ENCODE measurements at places on chromosomes 12 and 14.
A peak's percentile ranks its signal among the peaks of the same experiment; 100 is the strongest.

- no peak for DNase-seq
Measured at GRCh38 chr14:61726778-61727658, 31.7 kb downstream of the HIF1A start.

DNA sequence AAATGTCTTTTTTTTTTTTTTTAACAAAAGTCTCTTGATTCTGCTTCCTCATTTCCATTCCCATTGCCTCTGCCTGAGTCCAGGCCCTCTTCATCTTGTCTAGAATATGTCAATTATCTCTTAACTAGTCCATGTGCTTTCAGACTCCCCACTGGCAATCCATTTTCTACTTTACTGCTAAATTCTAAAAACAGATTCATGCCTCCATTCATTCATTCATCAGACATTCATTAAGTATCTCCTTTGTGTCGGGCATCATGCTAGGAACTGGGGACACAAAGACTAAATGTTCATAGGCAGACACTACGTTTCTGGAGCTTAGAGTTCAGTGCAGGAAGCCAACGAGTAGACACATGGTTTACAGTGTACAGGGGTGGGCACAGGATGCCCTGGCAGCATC, 9.6 kb upstream of the NEDD1 start:
- DNase-seq: no peak

- peak; percentile 41 for DNase-seq
Measured at GRCh38 chr14:53470351-53471043, 317.4 kb upstream of the DDHD1 start.

- no peak for DNase-seq
Measured at GRCh38 chr14:104856869-104857860, 7.9 kb upstream of the CEP170B start.

DNA sequence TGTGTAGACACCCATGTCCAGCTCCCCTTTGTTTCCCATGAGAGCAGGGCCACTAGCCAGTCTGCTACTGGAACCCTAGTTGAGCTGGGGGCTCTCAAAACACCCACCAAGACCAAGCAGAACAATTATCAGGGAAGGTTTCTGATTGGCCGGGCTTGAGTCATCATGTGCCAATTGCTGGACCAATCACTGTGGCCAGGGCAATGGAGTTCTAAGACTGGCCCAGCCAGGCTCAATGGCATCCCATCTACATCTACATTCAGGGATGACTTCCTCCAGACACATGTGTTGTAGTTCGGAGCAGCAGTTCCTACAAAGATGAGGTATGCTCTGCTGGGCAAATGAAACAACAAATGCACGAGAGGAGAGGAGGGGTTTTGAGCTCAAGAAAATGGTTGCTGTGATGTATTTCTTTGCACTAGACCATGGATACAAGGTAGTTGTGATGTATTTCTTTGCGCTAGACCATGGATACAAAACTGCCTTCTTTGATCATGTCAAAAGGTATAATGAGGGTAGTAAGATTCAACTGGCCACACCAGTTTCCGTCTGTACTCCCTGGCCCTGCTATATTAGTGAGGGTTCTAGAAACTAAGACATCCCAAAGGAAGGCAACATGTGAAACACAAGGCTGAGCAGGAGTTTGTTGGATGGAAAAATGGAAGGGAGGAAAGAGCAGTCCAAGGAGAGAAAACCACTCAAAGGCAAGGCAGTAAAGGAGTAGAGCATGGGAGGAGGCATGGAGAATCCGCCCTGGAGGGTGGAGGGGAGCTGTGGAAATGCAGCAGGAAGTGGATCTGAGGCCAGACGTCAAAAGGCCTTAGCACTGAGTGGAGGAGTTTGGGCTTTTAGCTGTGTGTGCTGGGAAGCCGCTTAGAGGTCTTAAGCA, 8.9 kb upstream of the WSCD2 start:
- no peak for DNase-seq

- DNase-seq: no peak
Measured at GRCh38 chr14:29320286-29320685, 553.7 kb downstream of the FOXG1 start.

GRCh38 chr12:54997929-54998522, 13.5 kb upstream of the TESPA1 start:
- no peak for DNase-seq

- DNase-seq: no peak
Measured at GRCh38 chr12:117067638-117068037, 31.6 kb downstream of the TESC start.

DNA sequence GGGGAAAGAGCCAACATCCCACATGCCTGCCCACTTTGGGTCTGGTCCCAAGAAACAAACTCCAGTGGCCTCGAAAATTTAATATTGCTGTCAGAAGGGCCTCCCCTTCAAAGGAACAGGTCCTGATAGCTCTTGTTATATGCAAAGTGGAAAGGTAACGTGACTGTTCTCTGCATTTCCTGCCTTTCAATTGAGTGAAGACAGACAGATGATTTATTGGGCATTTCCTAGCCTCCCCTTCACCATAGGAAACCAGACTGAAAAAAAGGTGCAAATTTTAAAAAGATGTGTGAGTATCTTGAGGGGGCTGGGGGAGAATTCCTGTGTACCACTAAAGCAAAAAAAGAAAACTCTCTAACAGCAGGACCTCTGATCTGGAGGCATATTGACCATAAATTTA, 235.2 kb downstream of the ZFP36L1 start:
- DNase-seq: no peak

DNA sequence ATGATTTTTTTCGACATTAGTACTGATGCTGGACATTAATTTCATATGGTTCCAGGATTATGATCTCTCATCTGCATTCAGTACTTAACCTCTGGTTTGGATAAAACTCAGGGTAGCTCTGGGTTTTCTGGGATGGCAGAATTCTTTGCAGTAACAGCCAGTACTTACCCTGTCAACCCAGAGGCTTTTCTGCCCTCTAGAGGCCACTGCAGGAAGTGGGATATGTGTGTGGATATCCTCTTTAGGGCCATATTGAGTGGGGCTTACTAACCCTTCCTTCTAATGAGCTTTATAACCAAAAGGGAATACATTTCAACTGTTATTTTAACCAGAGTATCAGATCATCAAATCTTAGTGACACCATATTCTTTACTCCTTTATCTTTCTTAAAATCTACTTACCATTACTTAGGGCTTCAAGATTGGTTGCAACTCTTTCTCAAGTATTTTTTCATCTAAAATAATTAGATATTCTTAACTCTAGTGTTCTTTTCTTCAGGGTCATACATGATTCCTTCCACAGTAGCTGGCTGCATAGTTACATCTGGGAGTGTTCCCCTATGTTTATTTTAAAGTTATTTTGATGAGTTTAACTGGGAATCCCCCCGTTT, 488.0 kb upstream of the STXBP6 start:
- DNase-seq: peak; percentile 31

DNA sequence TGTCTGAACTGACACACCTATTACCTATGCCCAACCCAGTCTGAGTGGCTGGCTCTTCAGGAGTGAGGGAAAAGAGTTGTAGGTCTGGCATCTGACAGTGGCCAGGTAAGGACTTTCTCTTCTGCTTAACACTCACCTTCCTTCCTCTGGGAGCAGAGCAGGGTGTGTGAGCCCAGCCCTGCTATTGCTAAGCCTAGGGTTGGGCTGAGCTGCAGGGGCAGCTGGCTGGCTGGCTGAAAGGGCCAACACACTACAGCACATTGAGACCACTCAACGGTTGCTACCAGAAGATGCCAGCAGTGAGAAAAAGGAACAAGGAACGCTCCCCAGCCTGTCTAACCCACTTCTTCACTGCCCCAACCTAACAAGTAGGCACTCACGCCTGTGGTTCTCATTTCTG, 201.2 kb downstream of the DPF3 start:
- peak; percentile 69 for DNase-seq

- no peak for DNase-seq
Measured at GRCh38 chr14:60670989-60671388, 21.7 kb upstream of the SIX1 start.

GRCh38 chr12:124713041-124713435, 145.6 kb upstream of the NCOR2 start:
- DNase-seq: peak; percentile 86

DNA sequence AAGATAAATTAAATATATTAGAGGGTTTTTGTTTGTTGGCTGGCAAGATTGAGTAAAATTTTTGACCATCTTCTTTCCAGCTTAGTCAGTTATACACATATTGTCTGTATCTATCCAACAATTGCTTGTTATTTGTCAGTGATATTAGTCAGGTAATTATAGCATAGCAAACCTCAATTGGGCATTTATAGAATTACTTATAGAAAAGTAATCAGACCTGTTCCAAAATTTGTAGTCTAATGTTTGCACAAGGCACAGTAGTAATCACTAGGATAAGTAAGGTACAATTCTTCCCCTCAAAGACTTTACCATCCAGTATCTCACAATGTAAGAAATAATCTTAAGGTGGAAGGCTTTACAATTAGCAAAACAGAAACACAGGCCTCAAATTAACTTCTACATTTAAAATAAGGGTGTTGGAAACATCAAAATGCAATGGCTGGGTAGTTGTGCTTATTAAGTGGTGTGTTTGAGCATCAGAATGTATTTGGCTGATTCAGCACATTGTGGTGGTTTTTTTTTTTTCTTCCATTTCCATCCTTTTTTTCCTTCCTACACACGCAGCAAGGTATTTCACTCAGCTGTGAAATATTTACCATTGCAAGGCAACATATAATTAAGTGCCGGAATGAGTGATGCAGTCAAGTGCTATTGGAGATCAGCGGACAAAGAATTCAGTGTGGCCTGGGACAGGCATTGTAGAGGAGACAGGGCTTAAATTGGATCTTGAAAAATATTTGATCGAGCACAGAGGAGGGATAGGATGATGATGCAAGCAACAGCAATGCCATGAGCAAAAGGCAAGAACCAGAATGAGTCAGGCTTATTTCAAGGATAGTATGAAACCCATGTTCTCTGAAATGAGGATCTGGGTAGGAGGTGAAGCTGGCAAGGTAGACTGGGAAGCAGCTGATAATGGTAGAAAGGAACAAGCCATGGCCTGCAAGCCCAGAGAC, 178.2 kb downstream of the AKAP6 start:
- DNase-seq: peak; percentile 96

All from epithelial cell of esophagus (primary cell).